ENCODE measurements at places on chromosomes 16 and 17.
A peak's percentile ranks its signal among the peaks of the same experiment; 100 is the strongest.

DNA sequence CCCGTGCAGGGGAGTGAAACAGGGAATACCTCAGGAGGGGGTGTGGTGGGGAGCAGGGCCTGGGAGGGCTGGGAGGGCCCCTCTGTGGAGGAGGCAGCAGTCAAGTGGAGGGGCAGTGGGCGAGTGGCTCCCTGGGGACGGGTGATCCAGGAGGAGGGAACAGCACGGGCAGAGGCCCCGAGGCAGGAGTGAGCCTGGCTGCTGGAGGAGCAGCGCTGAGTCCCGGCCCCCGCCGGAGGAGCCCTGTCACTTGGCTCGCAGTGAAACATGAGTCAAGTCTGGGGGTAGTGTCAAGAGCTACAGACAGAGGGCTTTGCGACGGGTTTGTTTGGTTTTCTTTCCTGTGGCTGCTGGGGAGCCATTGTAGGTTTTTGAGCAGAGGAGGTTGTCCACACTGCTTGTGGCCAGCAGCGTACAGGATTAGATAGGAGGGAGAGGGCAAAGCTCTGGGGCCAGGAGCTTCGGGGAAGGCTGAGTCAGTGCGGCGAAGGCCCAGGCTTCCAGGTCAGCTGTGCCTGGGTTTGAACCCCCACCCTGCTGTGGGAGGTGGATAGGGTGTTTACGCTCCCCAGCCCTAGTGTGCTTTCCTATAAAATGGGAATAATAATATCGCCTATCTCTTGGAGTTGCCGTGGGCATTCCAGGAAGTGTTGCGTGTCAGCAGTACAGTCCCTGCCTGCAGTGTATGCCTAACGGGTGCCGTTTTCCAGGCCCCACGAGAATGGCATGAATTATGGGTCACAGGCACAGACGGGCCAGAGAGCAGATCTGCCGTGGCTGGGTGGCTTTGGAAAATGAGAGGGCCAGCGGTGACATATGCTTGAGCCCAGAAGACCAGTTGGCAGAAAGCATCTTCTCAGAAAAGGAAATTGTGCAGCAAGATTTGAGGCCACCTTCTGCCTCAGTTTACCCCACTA, 115.9 kb upstream of the CIBAR2 start:
- H3K27me3 ChIP-seq: peaks cover 9% of the 10 kb centered on the region
- H3K4me1 ChIP-seq: no peaks in the 10 kb centered on the region
- H3K27ac ChIP-seq: no peak overlapping the region

GRCh38 chr17:40352237-40352778, 12.2 kb downstream of the GJD3 start:
- H3K4me3 ChIP-seq: no peak overlapping the region
- H3K27ac ChIP-seq: no peak overlapping the region
- DNase-seq: no peak
- peaks cover 27% of the 10 kb centered on the region for H3K36me3 ChIP-seq

DNA sequence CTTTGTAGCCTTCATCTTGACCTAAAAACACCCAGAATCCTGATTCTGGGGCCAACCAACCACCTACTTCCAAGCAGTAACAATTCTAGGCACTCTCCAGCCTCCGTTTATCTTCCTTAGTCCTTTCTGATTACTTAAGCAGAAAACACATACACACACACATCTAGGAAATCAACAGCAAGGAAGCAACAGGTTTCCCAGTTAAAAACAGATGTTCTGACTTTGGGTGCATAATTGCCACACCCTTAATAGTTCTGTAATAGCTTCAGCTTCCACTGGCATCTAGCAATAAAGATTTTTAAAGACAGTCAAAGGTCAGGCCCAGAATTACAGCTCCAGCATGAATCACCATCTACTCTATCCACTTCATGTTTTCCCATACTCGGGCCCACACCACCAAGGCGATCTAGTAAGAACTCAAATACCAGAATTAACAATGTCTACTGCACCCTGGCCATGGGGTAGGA, 2.6 kb downstream of the ARHGAP17 start:
- peak; percentile 30 for DNase-seq
- peak overlapping the region; percentile 96 for H3K4me3 ChIP-seq
- peaks cover 35% of the 10 kb centered on the region for H3K36me3 ChIP-seq
- peak overlapping the region; percentile 35 for H3K27ac ChIP-seq

DNA sequence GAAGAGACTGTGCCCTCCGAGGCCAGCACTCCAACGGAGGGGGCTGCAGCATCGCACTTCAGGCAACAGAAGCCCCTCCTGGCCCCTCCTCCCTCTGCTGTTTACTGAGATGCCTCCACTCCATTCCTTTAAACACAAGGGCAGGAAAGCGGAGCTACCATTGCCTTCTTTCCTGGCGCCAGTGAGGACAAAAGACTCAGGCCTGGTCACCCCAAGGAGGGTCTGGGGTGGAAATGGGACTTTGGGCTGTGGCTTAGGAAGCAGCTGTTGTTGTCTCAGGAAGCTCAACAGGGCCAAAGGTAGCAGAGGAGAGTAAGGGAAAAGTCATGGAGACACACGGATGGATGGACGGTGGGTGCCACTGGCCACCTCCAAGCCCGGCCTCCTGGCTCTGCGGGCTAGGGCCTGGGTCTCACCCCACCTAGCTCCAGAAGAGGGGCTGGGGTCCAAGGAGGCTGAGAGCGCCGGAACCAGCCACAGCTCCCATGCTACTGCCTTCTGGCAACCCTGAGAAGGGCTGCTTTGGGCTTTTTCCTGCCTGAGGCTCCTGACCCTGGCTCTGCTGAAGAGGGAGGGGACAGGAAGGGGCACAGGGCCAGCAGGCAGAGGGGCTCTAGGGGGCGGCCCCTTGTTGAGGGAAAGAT, 11.1 kb downstream of the CD300LG start:
- H3K4me3 ChIP-seq: no peak overlapping the region
- no peaks in the 10 kb centered on the region for H3K36me3 ChIP-seq
- H3K27ac ChIP-seq: no peak overlapping the region

GRCh38 chr17:71208111-71208704, 912.6 kb upstream of the SOX9 start:
- H3K27ac ChIP-seq: no peak overlapping the region
- no peaks in the 10 kb centered on the region for H3K36me3 ChIP-seq
- no peak overlapping the region for H3K4me3 ChIP-seq
- no peak for DNase-seq
